DND-41 (cell line): ENCODE measurements at places on chromosomes 13 and 19.
A peak's percentile ranks its signal among the peaks of the same experiment; 100 is the strongest.

DNA sequence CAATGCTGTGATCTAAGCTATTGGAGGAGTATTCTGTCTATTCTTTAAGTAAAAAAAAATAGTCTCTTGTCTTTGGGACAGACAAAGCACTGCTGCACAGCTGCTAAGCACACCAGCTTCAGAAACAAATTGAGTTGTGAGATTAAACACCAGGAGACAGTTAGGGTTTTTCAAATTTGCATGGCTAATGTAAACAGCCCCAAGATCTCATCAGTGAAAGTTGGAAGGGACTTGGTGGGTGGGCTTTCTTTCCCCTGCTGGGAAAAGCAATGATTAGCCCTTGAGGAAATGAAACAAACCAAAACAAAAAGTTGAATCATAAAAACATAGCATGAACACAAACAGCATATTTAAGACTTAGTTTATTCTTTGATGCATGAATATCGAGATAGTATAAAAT, 143.6 kb upstream of the SLITRK1 start:
- peak; percentile 51 for DNase-seq

DNA sequence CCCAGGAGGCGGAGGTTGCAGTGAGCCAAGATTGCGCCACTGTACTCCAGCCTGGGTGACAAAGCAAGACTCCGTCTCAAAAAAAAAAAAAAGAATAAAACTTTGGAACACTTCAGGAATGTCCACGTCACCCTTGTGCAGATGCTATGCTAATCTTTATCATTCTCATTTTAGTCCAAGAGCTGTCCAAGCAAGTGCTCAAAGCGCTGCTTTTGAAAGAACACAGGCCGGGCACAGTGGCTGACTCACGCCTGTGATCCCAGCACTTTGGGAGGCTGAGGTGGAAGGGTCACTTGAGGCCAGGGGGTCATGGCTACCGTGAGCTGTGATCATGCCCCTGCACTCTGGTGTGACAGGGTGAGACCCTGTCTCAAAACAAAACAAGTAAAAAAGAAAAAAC, 11.1 kb upstream of the UQCR11 start:
- no peak for DNase-seq

DNA sequence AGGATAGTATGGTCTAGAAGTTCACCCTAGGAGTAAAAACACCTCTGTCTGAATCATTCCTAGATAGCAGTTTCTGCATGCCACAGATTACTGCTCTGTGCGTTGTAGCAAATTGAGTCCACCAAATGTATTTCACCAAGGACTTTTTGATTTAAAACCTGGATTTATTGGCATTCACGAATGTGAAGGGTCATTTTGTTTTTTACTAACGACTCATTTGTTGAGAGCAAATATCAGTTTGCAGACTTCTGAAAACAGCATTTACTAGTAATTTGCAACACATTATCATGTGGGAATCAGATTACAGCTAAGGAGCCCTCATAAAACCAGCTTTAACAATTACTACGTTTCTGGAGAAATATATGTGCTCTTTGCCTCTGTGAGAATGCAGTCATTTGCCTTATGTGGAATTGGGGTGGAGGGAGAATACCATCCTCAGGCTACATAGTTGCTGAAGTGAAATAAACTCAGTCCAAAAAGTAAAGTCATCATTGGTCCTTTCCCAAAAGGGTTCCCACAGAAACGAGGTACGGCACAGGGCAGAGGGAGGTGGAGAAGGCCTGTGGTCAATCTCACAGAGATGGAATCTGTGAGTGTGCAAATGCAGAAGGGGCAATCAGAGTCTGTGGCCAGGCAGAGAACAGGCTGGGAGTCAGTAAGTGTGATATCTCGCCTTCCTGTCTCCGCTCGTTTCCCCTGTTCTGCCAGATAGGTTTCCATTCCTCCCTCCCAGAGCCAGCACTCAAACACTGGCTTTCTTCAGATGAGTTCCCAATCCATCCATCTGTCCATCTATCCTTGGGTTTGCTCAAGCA, 63.1 kb downstream of the DLEU7 start:
- DNase-seq, result no peak

- DNase-seq, result no peak
Observed at GRCh38 chr13:48492096-48492440, 40.8 kb downstream of the RCBTB2 start.

DNA sequence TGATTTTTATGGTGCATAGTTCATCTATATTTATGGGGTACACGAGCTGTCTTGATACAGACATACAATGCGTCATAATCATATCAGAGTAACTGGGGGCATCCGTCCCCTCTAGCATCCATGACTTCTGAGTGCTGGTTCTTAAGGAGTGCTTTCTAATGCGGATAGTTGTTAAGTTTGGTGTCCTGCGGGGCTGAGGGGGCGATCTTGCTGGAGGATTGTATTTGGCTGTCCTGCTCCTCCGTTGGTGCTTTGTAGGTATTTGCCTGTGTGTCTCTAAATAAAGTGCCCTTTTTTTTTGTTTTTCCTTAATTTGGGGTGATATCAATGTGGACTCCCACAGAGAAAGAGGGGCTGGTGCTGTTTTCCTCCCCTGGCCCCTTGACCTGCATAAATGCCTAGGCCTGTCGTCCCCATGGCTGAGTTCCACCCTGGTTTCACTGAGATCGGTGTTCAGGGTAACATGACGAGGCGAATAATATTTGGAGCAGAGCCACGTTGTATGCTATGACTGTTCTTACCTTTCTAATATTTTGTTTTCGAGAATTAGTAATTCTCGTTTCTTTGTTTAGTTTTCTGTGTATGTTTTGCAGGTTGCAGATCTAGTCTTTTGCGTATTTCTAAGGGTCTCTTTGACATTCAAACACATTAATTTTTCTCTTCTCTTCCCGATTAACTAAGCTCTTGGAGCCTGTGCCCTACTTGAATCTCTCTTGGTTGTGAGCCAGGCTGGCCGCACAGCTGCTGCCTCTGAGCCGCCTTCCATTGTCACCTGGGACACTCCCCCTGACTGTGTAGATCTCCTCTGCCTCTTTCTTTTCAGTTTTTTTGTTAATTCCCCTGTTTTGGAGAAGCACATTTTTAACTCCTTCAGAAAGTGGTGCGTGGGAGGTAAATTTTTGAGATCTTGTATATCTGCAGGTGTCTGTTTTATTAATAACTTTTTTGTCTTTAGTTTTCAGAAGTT, 100.3 kb downstream of the ARHGEF7 start:
- no peak for DNase-seq

- no peak for DNase-seq
Observed at GRCh38 chr19:45163751-45164460, 3.1 kb upstream of the NKPD1 start.

- peak; percentile 41 for DNase-seq
Observed at GRCh38 chr19:58395220-58395978, at the start of gene RNF225. Gene RNF225 (plus strand): TSS chr19:58395656. CDS start chr19:58396090, 434 bp downstream.

DNA sequence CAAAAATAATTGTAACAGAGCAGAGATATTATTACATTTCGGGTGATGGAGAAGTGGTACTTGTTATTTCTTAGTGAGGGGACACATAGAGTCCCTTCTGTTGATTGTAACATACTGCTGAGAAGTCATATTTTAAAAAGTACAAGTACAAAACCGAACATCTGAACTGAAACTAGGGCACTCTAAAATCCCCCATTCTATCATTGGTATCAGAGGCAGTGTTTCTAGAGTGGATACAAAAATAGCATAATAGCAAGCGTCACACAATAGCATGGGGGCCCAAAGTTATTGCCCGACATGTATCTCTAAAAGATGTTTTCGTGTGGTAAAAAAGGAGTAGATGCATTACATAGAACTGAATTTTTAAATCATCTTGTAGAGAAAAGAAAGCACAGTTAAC, 502.1 kb upstream of the SLC10A2 start:
- no peak for DNase-seq

DNA sequence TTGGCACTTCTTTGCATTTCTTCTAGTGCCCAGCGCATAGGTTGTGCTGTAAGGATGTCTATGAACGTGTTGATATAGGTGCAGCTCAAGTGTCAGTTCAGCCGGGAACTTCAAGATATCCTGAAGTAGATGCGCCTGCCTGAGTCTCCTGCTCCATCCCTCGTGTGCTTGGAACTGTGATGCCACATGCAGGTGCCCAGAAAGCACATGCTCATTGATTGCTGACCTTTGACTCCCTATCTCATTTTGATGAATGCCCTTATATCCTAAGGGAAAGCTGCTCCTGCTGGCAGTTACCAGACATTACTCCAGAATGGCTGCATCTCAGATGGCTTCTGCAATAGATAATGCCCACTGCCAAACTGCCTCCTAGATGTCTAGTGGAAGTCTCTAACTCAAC, 40.9 kb downstream of the CBY2 start:
- no peak for DNase-seq

- no peak for DNase-seq
Observed at GRCh38 chr13:101325423-101325822, 90.9 kb downstream of the NALCN start.

DNA sequence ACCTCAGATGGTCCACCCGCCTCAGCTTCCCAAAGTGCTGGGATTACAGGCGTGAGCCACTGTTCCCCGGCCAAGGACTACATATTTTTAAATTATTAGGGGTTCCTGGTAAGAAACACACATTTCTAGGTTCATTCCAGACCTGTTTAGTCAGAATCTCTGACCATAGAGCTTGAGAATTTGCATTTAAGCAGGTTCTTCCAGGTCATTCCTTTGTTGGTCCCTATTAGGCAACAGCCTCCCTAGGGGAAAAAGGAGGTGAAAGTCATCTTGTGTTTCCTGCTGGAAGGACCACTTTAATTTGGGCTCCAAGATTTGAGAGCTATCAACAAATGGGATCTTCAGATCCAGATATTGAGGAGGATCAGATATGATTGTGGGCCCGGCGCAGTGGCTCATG, 16.3 kb downstream of the S1PR2 start:
- no peak for DNase-seq
